Stimulated activated CD8-positive, alpha-beta memory T cell treated with anti-CD3 and anti-CD28 coated beads, Interleukin-4, amount 100 ng/mL, for 4 hours (primary cell): ENCODE measurements at places on chromosomes 7 and 10.

- no peak for DNase-seq
These were observed 25.1 kb upstream of the DNAJB12 start for GRCh38 chr10:72379776-72380175.

- DNase-seq = no peak
These were observed 47.6 kb upstream of the TMEM72 start for GRCh38 chr10:44863344-44864047.

DNA sequence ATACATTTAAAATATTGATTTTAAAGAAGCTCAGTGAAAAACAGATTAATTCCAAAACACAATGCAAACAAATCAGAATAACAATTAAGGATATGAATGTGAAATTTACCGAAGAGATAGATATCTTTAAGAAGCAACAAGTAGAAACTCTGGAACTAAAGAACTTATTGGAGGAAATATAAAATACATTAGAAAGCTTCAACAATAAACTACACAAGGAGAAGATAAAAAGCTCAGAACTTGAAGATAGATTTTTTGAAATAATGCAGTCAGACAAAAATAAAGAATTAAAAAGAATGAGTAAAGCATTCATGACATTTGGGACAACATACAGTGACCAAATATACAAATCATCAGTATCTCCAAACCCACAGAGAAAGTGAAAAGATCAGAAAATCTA lies 43.2 kb downstream of the HIBADH start:
- no peak for DNase-seq

DNA sequence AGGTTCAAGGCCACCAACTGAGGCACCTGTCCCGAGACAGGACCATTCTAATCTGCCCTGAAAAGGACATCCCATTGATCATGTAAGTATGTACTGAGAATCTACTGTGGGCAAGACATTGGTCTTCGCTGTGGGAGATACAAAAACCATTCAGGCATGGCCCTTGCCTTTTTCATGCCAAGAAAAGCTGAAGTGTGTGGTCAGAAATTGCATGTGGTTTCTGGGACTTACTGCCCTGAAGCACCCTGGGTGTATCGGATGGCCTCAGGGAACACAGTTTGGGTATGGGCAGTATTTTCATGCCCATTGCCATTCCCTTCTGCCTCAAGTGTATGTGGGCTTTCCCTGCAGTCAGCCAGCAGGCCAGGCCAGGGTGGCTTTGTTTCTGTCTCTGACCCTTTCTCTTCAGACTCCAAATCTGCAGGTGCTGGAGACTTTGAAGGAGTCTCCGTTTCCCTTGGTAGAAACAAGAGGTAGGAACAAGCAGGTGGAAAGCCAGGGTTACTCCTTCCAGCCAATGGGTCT lies 285.7 kb downstream of the ZEB1 start:
- DNase-seq = no peak

DNA sequence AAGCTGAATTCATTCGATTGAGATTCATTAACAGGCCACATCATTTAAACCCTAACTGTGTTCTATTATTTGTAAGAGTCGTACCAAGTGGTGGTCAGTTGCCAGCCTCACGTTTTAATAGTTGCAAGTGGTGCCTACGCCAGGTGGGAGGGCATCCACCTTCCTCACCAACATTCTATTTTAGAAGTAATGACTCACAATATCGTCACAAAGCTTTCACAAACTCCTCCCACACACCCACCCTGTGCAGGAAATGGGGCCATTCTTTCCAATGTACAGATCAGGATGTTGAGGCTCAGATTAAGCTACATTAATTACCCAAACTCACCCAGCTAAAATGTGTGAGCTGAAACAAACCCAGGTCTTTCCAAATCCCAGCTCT lies 77.3 kb upstream of the SAMD8 start:
- DNase-seq = no peak

DNA sequence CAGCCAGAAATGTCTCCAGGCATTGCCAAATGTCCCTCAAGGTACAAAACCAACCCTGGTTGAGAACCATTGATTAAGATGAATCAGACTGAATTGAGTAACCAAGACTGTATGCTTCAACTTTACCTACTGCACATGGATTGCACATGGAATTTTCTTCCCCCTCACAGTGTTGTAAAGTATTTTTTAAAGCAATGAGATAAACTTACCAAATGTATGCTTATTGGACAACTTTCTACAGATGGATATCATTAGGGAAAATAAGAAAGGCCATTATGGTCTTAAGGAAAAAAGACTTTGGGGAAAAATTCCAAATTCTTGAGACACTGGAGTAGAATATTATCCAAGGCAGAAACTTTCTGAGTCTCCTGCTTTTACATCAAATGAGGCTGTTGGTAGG lies 20.9 kb upstream of the MTPN start:
- no peak for DNase-seq

DNA sequence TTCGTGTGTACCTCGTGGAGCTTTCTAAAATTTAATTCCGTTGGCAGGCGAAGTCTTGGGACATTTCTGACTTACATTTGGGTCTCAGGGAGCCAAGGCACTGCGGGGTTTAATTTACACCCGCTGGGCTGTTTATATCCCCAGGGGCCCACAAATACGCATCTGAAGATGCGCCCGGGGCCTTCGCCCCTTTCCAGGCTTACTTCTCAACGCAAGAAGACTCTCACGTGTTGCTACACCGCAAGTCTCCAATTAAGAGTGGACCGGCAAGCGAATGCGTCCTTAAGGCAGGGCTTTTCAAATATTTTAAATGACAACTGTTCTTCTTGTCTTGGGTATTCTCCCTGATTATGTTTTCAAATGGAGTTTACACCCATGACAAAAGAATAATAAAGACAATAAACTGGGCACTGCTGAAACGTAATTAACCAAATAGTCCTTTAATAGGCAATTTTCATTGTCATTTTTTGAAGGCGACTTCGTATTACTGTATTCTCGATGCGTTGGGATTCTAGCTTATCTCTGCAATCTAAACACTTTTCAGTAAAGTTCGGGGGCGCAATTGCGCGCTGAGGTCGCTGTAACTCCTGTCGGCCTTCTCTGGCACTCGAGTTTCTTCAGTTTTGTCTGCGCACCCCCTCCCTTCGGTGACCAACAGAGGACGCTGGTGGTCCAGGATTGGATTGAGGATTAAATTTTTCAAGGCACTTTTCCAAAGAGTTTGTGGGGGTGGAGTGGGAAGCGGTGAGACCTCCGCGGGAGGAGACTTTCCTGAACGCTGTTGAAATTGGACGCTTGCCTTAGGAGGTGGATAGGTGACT lies 837 bp upstream of the IGFBP3 start:
- no peak for DNase-seq

DNA sequence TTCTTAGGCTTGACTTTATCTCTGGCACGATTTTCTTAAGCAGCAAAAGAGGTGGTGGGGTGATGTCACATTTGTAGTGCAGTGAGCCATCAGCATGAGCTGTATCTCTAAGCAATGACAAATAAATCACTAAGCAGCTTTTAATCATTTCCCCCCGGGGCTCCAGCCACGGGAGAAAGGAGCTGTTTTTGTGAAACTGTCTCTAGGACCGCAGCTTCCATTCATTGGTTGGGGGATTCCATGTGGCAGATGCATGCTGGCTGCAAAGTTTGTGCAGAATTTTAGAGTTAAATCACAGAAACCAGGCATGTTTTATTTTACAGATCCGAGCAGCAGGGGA lies 464 bp downstream of the KIAA1217 start:
- DNase-seq = no peak

- DNase-seq = no peak
These were observed 114.0 kb downstream of the TACC2 start for GRCh38 chr10:122102869-122103525.

GRCh38 chr10:48985621-48986158 lies 46.0 kb upstream of the LRRC18 start:
- DNase-seq = no peak

DNA sequence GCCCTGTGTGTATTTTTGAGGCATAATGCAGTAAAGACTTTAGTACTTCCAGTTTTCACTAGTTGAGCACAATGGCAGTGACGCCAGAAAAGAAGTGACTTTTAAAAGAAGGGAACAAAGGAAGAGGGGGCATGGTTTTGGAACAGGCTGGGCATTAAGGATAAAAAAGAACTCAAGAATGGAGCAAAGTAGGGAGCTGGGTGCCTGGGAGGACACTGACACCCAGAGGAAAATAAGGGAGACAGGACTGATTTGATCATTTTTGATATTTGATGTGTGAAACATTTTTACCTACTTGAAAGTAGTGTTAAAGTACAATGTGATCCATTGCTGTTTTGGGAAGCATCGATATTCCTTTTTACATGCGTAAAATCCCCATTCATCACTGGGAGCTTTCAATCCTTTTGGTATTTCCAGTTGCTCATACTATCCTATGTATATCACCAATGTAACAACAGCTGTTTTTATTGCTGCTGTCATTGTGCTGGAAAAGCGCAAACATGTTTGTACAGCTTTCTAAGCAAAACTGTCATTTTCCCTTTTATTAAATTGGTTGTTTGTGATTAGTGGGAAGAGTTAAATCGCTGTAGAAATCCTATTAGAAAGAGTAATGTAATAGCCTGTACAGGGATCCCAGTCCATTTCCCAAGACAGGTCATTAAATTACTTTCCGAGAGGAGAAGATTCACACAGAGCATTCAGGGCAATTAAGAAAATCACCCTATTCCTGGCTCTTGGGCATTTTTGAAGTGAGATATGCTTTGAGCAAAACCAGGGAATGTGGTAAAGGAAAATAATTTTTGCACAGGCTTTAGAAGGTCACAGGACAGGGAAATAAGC lies 85.2 kb downstream of the ADAM12 start:
- DNase-seq = no peak

GRCh38 chr7:92833024-92833765 lies 3.2 kb downstream of the CDK6 start:
- DNase-seq = peak; percentile 73

DNA sequence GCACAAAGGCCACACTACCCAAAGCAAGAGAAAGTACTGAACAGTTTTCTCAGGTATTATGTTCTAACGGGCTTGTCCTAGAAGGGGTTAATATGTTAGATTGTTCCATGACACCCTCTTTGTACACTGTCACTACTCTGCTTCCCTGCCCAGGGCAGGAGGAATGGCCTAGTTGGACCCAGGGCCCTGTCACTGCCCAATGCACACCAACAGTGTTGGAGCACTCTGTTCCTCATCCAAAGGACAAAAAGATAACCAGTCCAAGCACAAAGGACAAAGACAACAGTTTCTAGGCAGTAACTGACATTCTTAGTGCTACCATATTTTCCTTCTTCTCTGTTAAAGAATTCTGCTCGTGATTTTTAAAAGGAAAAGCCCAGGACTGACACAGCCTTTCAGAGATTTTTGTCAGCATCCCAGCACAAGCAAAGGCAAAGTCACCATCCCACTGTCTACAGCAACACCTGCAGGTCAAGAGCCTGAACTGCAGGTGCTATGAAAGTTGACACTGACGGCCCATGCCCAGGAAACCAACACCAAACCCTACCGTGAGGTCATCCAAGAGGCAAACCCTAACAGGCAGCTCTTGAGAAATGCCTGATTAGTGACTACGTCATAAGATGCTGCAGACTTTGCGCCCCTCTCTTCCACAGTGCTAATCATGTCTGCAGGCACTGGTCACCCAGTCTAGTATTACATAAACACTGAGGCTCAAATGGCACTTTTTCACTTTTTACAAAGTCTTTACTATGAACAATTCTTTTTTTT lies 13.2 kb downstream of the NUDCD3 start:
- peak; percentile 29 for DNase-seq

GRCh38 chr7:129066290-129067131 lies 11.6 kb upstream of the TNPO3 start:
- no peak for DNase-seq

- DNase-seq = no peak
These were observed 207.8 kb downstream of the WDR37 start for GRCh38 chr10:1264001-1264400.

GRCh38 chr10:91603931-91604331 lies 28.9 kb downstream of the PPP1R3C start:
- no peak for DNase-seq

DNA sequence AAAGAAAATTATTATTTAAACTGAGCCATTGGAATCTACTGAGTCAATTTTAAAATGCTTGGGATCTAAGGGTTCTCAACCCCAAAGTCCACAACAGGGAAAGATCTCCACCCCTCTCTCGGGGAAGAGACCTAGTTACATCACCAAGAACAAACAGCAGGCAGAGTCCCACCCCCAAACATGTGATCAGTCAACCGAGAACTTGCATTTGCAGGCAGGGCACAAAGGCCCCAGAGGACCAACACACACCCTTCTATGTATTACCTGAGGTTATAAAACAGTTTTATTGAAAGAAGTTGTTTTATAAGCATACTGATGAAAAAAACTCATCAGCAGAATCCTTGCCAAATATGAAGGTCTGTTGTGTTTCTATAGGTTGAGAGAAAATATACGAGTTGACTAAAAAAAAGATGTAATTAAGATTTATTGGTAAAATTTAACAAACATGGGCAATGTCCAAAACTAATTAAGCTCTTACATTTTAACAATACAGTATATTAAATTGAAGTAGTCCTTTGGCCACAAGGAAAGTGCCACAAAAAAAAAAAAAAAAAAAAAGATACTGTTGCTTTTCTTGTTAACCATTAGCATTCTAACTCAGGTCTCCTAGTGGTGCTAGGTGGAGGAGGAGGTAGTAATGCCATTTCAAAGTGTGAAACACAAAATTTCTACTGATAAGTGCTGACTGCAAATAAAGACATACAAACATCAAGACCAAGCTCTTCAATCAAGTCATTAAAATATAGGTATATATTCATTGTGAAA lies 975 bp upstream of the USP54 start:
- DNase-seq = no peak

- DNase-seq = no peak
These were observed 36.6 kb upstream of the SRGN start for GRCh38 chr10:69051303-69051702.

DNA sequence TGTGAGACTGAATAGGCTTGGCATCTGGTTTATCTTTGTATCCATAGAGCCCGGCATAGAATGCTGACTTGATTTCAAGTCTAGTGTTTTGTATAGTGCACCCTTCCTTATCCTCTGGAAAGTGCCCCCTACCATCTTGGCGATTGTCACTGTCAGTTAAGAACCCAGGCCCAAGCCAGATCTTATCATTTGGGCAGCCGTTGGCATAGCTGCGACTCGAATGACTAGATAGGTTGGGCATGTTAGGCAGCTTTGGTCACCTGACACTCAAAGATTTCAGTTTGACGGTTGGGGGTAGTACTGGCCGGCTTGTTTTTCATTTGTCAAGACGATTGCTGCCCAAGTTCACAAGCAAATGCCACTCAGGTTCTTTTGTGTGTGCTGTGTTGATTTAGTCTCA lies 6.6 kb downstream of the NIPSNAP2 start:
- DNase-seq = no peak

GRCh38 chr10:3323865-3324498 lies 151.4 kb upstream of the PITRM1 start:
- no peak for DNase-seq

GRCh38 chr7:136036336-136036735 lies 59.2 kb upstream of the MTPN start:
- DNase-seq = no peak

DNA sequence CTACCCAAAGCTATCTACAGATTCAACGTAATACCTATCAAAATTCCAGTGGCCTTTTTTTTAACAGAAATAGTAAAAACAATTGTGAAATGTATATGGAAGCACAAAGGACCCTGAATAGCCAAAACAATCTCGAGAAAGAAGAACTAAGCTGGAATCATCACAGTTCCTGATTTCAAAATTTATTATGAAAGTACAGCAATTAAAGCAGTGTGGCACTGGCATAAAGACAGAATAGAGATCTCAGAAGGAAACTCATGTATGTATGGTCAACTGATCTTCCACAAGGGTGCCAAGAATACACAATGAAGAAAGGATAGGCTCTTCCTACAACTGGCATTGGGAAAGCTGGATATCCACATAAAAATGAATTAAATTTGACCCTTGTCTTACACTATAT lies 23.2 kb downstream of the PNLIPRP3 start:
- no peak for DNase-seq

- DNase-seq = no peak
These were observed 132.1 kb downstream of the EMX2 start for GRCh38 chr10:117674646-117675045.
